ENCODE measurements at places on chromosomes 1 and 21.

DNA sequence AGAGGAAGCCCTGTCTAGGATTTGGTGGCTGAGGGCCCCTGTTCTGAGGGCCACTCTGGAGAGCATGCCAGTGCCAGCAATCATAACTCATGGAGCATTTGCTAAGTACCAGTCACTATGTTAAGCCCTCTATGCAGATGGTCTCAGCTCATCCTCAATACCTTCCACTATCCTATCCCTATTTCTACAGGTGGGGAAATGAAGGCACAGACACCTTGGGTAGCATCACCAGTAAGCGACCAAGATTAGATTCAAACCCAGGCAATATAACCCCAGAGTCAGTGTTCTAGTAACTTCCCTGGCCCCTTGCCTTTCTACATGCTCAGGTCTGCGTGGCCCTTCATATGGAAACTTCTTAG is 7.9 kb upstream of the NBPF1 start:
- no peak for DNase-seq

- no peak for DNase-seq
Observed at GRCh38 chr1:109919303-109919702, 8.7 kb downstream of the CSF1 start.

- DNase-seq, result no peak
Observed at GRCh38 chr1:48374785-48375184, 97.2 kb downstream of the SPATA6 start.

- DNase-seq, result no peak
Observed at GRCh38 chr1:156599811-156600210, 1.5 kb downstream of the GPATCH4 start.

DNA sequence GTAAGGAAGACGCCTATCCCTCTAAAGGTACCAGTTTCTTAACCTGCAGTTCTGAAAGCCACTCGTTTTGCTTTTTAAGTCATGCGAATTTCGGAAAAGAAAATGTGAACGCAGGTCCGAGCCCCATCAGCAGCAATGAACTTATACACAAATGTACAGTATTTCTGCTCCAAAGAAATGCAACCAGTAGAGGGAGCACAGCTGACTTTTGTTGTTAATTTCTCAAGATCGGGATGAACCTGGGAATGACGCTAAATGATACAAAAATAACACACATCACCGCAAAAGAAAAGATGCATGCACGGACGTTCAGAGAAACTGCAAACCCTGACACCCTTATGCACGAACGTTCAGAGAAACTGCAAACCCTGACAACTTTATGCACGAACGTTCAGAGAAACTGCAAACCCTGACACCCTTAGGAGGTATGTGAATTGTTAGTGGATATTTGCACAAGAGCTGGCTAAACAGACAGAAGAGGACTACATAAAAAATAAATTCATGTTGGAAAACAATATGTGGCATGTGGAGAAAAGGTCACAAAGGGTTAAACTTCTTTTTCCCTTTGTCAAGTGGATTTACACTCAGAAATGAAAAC is 3.5 kb upstream of the TIAM1 start:
- no peak for DNase-seq

GRCh38 chr1:160214481-160215140 is 9.4 kb downstream of the PEA15 start:
- no peak for DNase-seq

GRCh38 chr1:46809904-46810303 is 11.1 kb downstream of the CYP4B1 start:
- no peak for DNase-seq

- no peak for DNase-seq
Observed at GRCh38 chr21:37435120-37435519, 68.5 kb downstream of the DYRK1A start.

All from activated naive CD8-positive, alpha-beta T cell treated with anti-CD3 and anti-CD28 coated beads, Interleukin-2, amount 50 U/mL, for 16 hours (primary cell).